ENCODE measurements at places on chromosomes 4 and X. TPM values are rescaled to one million over a fixed set of nuclear protein-coding genes. Genes with fewer than 3 reads are reported as not detected.

The LUZP4 gene
- not detected for polyA plus RNA-seq

The GPR82 gene
- polyA plus RNA-seq: 0.19 TPM

The SMIM14 gene
- polyA plus RNA-seq: 22.3 TPM

The CENPVL2 gene
- polyA plus RNA-seq: 0.42 TPM

The KLKB1 gene
- polyA plus RNA-seq: 2.3 TPM

The TBC1D9 gene
- 27.0 TPM for polyA plus RNA-seq

DNA sequence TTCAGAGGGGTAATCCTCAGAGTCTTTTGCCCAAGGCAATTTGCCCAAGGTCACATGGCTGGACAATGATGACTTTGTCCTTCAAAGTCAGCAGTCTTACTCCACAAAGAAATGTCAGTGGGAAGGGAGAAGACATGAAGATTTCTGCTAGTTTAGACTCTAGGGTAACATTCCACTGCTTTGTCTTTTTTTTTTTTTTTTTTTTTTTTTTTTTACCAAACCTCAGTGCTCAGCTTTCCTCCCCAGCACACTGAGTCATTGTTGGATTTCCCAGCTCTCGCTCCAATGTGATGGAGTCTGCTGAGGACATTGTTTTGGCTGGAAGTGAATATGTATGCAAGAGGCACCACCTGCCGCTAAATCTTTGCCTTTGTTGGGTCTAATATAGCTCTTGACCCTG, 7.2 kb upstream of the C1QTNF7 start:
- DNase-seq: no peak

DNA sequence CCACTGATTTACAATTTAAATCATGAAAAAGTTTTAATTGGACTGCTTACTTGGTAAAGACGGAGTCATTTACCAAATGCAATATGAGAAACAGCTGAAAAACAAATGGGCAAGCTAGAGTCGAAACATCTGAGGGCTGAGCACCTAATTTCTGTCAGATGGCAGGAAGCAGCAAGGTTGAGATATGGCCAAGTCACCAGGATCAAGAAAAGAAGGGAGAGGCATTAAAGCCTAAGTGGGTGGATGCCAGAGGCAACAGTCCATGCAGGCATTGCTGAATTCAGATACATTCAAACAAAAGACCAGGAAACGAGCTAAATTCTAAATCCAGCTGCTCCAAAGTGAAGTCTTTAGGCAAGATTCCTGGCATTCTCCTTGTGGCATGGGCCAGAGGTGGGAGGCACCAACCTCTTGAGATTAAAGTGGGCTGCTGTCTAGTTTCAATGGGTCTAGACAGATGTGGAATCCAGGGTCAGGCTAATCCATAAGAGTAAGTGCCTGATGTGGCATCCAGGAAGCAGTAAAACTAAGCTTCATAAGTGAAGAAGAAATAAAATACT, 8.0 kb upstream of the ARSJ start:
- DNase-seq: no peak

GRCh38 chrX:10633722-10634121, 13.3 kb upstream of the MID1 start:
- no peak for DNase-seq

DNA sequence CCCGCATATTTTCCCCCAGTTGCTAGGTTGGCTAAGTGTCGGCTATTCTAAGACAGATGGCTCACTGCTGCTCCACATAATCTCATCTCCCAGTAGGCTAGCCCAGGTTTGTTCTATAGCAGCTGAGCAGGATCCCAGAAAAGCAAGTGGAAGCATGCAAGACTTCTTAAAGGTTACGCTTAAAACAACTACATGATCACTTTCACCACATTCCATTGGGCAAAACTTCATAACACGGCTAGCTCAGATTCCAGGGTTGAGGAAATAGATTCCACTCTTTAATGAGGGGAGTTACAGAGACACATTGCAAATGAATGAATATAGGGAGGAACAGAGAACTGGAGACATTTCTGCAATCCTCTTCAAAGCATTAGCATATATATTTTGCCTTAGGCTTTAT, 12.9 kb upstream of the RAB33B start:
- DNase-seq: no peak

DNA sequence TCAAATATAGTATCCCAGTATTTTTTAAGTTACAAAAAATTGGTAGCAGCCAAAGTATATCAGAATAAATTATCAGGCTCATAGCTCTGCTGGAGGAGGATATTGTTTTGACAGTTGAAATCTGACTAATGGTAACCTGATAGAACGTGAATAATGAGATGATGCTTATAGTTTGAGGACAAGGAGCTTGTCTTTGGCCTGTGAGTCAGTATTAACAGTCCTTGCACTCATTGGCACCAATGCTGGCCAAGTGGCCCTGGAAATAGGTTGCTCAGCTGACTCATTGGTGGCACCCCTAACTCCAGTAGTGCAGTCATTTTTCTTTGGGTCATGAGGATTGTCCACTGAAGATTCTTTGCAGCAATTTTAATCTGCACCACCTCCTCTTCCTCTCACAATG, 203.3 kb upstream of the JADE1 start:
- DNase-seq: no peak

GRCh38 chrX:56726605-56727004, 2.4 kb upstream of the NBDY start:
- DNase-seq: peak; percentile 42
